Stimulated activated CD4-positive, alpha-beta T cell treated with anti-CD3 and anti-CD28 coated beads, TNF-alpha, amount 100 ng/mL, for 1 hour (primary cell): ENCODE measurements at places on chromosomes 7 and 10.

GRCh38 chr10:87716348-87716670 is 56.6 kb downstream of the PAPSS2 start:
- no peak for DNase-seq

GRCh38 chr10:98240524-98240923 is 27.5 kb downstream of the LOXL4 start:
- DNase-seq, result no peak

- DNase-seq, result no peak
Observed at GRCh38 chr10:85606401-85606800, 760.2 kb downstream of the GRID1 start.

DNA sequence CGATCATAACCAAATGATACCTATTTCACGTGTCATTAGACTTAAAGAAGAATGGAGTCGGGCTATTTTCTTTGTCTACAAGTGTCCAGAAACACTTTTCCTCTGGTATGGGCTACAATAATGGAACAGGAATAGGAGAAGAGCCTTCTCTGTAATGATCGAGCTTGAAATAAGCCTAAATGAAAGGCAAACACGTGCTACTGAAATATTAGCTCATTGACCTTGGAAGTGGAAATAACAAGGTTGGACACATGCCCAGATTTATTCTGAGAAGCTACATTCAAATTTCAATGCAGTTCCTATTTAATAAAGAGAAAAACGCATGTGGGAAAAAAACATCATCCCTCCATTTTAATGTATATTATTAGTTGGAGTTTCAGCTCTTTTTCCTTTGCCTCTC is 254.7 kb upstream of the PTER start:
- DNase-seq, result no peak

- DNase-seq, result no peak
Observed at GRCh38 chr10:101000915-101001658, 1.5 kb downstream of the LZTS2 start.

GRCh38 chr10:77911535-77912123 is 14.9 kb downstream of the DLG5 start:
- no peak for DNase-seq

GRCh38 chr10:63498665-63499064 is 22.5 kb upstream of the REEP3 start:
- DNase-seq, result no peak

DNA sequence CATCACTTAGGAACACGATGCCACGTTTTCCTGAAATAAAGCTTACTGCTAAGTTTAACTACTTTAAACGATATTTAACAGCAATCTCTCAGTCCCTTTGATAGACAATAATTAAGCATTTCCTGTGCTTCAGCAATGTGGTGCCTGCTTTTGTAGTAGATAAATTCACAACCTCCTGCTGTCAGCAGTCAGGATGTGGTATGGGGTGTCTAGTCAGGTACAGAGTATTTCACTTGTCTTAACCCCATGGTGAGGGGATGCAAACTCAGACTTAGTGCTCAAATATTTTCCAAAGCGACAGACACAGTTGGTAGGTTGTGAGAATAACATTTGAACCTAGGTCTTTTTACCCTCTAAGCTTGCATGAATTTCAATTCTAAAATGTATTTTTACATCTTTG is 526.2 kb upstream of the PFKP start:
- no peak for DNase-seq

DNA sequence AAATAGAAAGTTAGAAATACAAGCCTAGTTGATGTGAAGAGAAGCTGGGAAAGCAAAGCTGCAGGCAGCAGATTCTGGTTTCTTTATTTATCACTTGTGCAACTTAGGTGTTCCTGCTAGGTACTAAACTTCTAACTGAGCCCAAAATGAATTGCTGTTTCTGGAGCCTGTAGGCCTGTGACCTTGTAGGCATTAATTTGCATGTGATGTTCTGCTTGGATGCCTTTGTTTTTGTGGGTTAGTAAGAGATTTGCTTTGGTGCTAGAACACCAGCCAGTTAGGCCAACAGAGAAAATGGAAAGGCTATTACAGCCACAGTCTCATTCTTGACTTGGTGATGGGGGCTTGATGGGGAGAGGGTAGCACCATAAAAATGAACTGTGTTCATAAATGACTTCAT is 370.7 kb downstream of the PPP1R3A start:
- DNase-seq, result no peak
